ENCODE measurements at places on chromosomes 7 and 10.

- DNase-seq = no peak
Measured at GRCh38 chr7:16365952-16366351, 55.4 kb downstream of the CRPPA start.

GRCh38 chr7:90660100-90660499 lies 64.0 kb downstream of the CDK14 start:
- no peak for DNase-seq

DNA sequence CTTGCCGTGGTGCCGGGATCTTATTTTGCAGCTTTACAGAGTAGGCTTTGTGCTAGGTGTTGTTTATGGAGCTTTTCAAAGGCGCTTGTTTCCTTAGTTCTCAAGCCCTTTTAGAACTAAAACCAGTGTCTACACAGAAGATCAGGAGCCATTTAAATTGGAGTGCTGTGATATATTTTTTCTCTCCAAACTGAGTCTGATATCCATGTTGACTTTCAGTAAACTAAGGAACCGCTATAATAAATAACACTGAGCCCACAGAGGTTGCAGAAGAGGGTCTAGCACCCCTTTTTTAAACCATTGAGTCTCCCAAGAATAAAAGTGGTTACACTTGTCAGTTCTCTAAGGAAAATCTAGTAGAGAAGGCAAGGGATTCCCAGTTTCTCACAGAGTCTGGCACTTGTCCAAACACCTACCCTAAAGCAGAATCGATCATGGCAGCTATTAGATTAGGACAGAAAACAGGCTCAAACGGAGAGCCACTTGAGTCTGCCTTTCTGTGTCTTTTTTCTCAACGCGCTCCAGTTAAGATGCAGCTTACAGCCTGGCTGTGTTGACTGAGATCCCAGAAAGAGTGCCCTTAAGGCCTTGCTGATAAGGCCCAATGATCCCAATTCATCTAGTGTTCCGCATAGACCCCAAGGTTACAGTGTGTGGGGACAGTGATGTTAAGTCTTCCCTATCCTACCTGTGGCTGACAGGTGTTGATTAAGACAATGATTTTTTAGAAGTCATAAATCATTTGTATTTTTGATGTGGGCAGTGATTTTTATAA lies 804 bp downstream of the TMEM106B start:
- DNase-seq = no peak

GRCh38 chr7:144497282-144497681 lies 93.8 kb upstream of the NOBOX start:
- no peak for DNase-seq

DNA sequence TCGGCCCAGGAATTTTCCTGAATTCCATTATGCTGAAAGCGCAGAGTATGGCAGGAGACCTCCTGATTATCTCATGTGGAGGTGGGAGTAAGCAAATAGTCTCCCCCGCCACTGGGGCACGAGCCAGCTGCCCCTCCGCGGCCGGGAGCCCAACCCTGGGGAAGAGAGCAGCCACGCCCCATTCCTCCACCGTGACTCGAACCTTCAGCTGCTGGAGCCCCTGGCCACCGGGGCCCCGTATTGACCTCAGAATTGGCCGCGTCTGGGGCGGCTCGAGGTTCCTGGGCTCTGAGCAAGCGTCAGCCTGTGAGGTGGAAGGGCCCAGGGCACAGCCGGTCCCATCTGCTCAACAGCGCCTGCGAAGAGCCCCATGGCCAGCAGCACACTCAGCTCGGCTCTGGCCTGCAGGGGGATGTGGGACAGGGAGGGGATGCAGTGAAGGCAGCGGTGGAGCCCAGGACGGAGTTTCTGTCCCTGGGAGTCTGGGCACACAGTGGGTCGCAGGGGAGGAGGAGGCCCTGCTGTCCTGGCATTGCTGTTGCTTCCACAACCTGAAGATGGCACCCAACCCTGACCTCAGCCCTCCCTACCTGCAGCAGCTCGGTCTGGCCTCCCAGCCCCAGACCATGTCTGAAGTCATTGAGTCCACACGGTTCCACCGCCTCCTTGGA lies 97.8 kb downstream of the CHST15 start:
- no peak for DNase-seq

All from caudate nucleus (tissue), 63 donors.